Stimulated activated CD4-positive, alpha-beta T cell treated with anti-CD3 and anti-CD28 coated beads, Interleukin-1b, Interleukin-23, amount 100 ng/mL, for 48 hours (primary cell): ENCODE measurements at places on chromosomes 2 and 18.

DNA sequence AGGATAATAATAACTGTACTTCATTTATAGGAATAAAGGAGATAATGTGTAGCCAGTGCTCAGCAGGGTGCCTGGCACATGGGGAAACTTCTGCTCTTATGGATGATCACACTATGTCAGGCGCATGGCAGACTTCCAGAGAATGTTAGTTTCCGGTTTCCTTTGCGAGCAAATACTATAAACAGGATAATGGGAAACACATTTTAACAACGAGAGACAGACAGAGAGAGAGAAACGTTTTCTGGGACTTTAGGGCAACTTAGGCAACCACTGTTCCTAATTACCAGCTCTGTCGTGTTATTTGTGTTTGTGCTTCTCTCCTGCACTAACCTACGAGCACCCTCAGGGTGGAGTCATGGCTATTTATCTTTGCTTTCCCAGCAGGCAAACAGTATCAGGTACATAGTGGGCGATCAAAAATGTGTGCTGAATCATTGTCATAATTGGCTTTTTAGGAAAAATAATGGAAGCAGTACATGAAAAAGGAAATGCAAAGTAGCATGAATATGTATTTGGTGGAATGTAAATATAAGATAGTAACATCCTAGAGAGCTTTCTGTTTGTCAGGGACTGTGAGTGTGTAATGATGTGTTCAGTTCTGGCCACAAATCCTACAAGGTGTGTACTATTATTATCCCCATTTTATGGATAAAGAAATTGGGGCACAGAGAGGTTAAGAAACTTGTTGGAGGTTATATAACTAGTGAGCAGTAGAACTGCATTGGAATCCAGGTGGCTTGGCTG lies 36.8 kb upstream of the IGFBP2 start:
- no peak for DNase-seq

DNA sequence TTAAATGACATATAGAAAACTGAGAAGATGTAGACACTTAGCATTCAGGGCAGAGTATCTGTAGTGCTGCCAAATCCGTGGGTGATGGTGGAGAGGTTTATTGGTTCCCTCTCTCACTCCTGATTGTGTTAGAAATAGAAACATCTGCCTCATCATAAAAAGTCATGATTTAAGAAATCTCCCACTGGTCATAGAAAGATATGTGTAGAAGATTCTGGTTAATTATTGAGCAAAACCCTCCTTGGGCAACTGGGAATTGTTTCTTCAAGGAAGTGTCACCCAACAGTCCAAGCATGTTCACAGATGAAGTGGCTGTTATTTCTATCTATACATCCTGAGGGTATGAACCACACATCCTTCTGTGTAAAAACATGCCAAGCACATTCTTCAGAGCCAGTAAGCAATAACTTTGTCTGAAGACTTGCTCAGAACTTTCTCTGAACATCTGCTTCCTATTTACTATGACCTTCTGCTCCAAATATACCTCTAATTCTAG lies 33.6 kb upstream of the CHRNA1 start:
- DNase-seq: no peak

DNA sequence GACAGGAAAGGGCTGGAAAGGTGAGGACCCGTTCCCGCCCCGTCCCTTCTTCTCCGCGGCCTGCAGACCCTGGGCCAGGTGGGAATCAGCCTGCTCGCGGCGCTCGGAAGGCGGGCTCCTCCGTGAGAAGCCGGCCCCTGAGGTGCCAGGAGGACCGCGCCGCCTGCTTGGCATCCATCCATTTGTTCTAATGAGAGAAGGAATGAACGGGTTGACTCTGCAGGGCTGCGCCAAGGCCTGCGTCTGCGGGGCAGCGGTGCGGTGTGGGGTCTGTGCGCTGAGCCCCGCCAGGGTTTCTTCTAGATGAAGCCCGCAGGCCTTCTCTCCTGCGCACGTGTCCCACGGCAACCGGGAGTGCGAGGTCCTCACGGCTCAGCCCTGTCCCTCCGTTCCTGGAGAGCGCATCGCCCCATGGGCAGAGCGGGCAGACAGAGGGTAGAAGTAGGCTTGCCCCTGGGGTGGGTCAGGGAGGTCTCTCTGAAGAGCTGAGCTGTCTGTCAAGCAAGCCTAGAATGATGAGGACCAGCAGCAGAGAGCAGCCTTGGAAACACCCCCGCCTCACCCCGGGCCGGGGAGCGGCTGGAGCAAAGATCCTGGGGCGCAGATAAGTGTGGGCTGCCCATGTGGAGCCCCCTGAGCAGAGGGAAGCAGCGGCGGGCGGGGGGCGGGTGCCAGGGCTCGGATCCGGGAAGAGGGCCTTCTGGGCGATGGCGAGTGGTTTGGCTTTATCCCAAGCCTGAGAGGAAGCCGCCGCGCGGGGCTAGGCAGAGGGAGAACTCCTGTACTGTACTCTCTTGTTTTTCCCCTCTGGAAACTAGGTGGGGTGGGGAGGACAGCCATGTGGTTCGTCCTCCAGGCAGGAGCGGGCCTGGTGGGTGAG lies 27.9 kb upstream of the HS6ST1 start:
- no peak for DNase-seq

DNA sequence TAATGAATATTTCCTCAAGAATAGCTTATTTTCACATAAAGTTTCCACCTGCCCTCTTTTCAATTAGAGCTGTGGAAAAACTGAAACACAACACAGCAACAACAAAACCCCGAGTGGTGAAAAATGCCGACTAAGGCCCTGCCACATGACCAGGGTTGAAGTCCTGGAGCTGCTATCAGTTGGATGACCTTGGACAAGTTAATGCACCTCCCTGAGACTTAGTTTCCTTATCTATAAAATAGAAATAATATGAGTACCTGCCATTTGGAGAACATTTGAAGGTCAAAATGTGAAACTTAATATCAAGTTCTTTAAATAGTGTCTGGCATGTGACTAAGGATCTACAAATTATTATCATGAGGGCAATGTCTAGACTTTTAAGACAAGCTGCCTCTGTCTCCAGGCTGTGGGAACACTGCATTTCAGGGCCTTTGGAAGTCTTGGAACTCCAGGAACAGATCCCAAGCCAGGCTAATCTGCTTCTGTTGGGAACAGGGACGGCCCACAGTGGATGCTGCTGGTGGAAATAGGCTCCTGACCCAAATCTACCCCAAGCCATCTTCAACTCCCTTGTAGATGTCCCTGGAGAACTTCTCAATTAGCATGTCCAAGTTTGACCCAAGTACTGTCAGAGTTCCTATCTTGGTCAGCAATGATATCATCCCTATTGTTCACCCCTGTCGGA lies 42.0 kb upstream of the TRIB2 start:
- no peak for DNase-seq

DNA sequence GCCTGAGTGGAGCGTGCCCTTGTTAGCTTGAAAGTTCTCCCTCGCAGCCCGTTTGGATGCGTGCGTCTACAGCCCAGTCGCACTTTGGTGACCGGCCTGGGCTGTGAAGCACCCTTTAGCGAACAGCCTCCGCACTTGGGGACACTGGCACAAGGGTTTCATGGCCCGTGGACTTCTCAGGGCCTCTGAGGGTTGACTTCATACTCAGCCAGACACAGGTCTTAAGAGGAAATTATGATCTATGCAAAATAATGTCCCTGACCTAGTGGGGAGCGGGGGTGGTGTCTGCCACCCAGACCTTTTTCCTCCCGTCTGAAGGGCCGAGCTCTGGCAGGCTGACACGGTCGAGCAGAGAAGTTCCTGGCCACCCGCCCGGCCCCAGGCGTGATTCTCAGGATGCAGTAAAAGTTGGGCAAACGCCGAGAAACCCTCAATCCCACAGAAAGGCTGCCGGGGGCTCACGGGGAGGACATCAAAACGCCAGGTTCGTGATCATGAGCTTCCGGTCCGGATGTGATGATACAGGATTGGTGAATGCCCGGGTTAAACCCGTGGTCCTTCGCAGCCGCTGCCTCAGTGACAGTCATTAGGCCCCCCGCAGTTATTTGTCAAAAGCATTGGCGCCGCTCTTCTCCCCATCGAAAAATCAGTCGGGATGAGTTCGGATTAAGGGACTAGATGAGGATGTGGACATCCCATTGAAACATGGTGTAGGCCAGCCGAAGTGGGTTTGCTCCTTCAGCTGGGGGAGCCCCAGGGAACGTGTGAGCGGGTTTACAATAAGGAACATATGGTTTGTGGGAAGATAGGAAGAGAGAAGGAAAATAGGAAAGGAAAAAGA lies 3.6 kb upstream of the PAX3 start:
- DNase-seq: no peak

DNA sequence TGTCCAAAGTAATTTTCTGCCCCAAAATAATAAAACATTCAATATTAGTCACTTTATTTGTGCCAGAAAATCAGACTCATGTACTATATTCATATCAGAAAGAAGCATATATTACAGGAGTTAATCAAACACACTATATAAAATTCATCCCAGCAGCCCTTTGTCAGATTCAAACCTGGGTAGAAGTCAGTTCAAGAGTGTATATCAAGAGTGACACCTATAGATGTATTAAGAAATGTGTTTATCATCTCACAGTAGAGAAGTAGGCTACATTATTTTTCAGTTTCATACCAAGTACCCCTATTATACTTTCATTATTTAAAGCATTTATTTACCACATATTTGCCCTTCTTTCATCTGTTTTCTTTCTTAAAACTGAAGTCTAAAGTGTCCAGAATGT lies 193.2 kb upstream of the DDX18 start:
- no peak for DNase-seq

- no peak for DNase-seq
These were observed 87.3 kb upstream of the LDLRAD4 start for GRCh38 chr18:13131283-13131682.

GRCh38 chr2:43285987-43286386 lies 59.6 kb upstream of the ZFP36L2 start:
- DNase-seq: no peak

GRCh38 chr2:217010173-217010572 lies 150.3 kb upstream of the TNP1 start:
- no peak for DNase-seq

GRCh38 chr2:66318009-66318561 lies 116.8 kb upstream of the MEIS1 start:
- DNase-seq: no peak
